ENCODE measurements at places on chromosomes 2 and 18.

GRCh38 chr2:62321380-62322289, 125.7 kb downstream of the B3GNT2 start:
- DNase-seq, result no peak

DNA sequence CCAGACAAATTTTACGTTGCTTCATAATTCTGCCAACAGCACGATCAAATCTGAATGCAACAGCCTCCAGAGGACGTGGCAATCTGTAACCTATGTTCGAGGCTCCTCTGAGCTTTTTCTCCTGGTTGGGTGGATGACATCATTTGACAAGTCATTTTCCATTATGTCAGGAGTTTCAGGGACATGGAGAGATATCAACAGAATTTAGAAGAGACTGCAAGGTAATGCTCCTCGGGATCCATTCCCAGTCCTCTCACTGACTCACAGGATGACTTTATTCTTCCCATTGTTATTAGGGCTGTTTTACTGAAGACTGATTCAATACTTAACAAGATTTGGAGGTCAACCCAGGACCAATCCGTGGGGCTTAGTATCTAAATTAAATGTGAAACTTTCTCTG, 72.5 kb upstream of the RNF152 start:
- DNase-seq, result no peak

GRCh38 chr2:16044946-16045456, 104.7 kb downstream of the MYCN start:
- no peak for DNase-seq

- DNase-seq, result no peak
Observed at GRCh38 chr18:63492851-63493250, 16.1 kb downstream of the SERPINB5 start.

DNA sequence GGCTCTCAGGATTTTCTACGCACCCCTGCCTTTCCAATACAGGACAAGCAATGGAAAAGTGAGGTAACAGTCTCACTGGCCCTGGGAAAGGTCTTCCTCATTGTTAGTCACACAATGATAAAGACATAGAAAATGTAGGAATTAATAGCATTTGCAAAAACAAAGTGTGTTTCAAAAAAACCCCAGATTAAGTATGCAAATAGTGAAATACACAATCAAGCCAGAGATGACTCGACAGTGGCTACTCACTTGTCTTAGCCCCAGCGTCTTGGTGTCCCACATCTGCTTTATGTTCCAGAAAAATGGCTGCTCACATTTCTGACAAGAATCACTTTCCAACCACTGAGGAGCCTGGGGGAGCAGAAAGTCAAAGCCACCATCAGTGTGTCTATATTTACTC, 47.0 kb upstream of the AP1S3 start:
- DNase-seq, result no peak

DNA sequence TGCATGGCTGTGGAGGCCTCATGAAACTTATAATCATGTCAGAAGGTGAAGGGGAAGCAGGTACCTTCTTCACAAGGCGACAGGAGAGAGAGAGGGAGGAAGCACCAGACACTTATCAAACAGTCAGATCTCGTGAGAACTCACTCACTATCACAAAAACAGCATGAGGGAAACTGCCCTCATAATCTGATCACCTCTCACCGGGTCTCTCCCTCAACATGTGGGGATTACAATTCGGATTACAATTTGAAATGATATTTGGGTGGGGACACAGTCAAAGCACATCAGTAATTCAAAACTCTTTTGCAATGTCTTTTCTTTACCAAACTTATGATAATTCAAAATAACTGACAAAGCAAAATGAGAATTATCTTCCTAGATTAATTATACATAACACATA, 8.5 kb upstream of the CCDC68 start:
- DNase-seq, result no peak

DNA sequence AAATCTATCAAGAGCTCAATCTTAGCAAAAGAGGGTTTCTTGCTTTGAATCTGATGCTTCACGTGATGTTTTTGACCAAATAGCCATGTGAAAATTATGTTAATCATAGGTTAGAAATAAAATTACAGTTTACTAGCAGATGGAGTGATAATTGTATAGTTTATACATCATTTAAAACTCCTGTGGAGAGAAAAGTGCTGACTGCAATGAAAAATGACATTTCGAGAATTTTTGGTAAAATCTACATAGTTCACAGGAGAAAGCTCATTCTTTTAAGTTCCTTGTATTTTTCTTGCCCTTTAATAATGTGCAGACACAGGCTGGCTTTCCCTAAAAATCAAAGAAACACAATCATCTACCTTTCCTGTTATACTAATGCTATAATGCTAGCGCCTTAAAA, 33.2 kb downstream of the RBKS start:
- DNase-seq, result no peak

- no peak for DNase-seq
Observed at GRCh38 chr2:132783883-132784282, 113.9 kb upstream of the LYPD1 start.

DNA sequence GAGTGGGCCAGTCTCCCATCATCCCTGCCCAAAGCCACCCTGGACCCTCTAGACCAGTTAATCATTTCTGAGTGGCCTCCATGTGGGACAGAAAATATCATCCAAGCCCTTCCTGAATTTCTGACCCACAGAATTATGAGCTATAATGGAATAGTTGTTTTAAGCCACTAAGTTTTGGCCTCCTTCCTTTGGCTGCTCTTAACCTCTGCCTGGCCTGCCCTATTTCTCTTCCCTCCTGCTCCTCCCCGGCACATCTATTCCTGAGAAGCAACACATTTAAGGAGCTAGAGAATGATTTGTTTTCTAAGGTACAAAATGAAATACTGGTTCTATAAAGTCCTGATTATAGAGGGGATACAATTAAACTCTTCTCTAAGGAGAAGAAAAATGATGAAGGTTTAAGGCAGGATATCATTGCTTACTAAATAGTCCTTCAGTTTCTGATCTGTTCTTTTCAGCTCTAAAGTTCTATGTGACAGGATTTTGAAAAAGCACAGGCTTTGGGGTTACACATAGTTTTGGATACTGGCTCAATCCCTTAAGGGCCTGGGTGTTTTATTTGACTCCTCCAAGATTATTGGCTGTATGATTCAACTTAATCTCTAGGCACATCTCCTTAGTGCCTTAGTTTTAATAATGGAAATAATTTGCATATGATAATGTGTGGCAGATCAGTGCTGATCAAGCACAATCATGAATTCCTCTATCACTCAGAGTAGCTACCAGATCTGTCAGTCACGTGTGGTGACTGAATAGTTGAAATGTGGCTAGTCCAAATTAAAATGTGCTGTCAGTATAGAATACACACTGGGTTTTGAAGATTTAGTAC, 240.3 kb downstream of the VAPA start:
- DNase-seq, result no peak

- no peak for DNase-seq
Observed at GRCh38 chr18:36374262-36374661, 76.7 kb downstream of the FHOD3 start.

DNA sequence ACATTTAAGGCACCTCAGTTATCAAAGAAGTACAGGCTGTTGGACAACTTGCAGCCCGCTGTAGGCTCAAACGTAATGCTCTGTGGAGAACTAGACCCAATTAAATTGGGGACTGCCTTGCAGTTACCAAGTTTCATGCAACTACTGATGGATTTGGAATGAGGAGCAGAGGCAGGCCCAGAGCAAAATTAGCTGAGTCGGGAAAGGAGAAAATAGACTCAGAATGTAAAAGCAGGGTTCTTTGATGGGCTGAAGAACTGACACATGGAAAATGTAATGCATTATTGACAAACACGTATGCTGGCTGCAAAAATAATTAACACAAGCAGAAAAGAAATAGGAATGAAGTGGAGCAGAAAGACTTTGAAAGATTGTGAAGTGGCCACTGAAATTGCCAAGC, 432.7 kb upstream of the HNRNPA3 start:
- DNase-seq, result no peak

DNA sequence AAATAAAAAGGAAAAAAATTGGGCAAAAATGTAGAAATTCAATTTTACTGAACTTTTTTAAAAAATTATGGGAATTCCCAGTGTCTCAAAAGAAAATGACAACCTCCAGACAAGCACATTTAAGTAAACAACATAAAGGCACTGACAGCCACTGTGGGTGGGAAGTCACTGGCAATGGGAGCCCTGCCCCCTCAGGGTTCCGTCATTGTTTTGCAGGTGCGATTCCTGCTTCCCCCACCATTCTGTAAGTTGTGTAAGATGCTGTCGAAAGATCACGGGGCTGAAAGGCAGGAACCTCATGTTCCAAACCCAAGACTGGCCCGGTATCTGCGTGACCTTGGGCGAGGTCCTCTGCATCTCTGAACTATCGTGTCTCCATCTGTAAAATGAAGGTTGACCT, 15.8 kb upstream of the ASPRV1 start:
- DNase-seq, result no peak

DNA sequence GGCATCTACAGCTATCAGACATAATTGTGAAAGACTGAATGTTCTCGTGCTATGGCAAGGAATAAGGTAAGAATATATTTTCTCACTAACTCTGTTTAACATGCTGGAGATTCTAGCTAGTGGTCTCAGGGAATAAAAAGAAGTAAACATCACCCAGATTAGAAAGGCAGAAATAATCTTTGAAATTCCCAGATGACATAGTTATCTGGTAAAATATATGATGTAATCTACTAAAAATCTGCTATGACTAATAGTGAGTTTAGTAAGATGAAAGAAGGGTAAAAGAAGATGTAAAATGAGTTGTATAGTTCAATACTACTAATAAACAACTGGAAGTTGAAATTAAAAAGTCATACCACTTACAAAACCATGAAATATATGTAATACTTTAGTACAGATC, 134.2 kb downstream of the DSC3 start:
- DNase-seq, result no peak

DNA sequence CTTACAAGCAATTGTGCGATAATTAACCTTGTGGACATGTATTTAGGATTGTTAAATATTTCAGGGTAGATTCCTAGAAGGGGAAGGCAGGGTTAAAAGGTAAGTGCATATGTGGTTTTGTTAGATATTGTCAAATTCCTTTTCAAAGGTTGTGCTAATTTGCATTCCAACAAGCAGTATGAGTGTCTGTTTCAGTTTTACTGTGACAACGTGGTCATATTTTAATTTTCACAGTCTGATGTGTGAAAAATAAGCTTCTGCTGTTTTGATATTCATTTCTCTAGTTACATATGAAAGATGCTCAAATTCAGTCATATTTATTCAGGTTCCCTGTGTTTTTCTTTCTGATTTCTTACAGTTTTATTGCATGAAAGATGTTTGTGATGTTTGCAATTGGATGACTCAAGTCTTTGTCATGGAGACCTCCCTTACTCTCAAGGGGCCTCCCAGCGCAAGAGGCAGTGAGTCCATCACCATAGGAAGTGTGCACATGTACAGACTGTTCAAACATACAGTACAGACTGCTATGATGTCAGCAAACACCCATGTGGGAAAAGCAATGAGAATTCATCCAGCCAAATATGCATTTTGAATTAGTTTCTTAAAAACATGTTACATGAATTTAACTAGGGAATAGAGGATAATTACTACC, 310.8 kb downstream of the GALR1 start:
- DNase-seq, result no peak

DNA sequence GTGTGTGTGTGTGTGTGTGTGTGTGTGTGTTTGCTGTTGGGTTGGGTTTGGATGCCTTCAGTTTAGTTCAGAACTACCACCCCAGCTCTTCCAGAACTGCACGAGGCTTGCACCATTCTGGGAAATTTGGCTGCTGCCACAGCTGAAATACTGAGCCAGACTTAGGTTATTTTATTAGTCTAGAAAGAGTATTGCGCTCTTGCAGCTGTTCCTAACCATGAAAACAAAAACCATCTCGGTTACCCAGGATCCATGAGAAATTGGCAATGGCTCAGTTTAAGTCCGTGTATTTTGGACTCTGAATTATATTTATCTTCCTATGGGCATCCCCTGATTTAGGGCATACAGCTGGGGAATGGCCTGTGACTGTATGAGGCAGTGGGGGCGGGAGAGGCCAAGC, 83.2 kb downstream of the TANC1 start:
- no peak for DNase-seq

DNA sequence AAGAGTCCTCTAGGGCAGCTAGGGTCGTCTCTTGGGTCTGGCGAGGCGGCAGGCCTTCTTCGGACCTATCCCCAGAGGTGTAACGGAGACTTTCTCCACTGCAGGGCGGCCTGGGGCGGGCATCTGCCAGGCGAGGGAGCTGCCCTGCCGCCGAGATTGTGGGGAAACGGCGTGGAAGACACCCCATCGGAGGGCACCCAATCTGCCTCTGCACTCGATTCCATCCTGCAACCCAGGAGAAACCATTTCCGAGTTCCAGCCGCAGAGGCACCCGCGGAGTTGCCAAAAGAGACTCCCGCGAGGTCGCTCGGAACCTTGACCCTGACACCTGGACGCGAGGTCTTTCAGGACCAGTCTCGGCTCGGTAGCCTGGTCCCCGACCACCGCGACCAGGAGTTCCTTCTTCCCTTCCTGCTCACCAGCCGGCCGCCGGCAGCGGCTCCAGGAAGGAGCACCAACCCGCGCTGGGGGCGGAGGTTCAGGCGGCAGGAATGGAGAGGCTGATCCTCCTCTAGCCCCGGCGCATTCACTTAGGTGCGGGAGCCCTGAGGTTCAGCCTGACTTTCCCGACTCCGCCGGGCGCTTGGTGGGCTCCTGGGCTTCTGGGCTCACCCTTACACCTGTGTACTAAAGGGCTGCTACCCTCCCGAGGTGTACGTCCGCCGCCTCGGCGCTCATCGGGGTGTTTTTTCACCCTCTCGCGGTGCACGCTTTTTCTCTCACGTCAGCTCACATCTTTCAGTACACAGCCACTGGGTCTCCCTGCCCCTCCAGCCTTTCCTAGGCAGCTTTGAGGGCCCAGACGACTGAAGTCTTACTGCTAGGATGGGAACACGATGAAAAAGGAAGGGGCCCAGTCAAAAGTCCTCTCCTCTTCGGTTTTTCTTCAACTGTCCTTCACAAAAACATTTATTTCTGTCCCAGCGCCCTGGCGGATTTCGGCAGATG, 8.1 kb downstream of the SIX2 start:
- no peak for DNase-seq

GRCh38 chr2:26731714-26732113, 32.4 kb upstream of the SLC35F6 start:
- no peak for DNase-seq

DNA sequence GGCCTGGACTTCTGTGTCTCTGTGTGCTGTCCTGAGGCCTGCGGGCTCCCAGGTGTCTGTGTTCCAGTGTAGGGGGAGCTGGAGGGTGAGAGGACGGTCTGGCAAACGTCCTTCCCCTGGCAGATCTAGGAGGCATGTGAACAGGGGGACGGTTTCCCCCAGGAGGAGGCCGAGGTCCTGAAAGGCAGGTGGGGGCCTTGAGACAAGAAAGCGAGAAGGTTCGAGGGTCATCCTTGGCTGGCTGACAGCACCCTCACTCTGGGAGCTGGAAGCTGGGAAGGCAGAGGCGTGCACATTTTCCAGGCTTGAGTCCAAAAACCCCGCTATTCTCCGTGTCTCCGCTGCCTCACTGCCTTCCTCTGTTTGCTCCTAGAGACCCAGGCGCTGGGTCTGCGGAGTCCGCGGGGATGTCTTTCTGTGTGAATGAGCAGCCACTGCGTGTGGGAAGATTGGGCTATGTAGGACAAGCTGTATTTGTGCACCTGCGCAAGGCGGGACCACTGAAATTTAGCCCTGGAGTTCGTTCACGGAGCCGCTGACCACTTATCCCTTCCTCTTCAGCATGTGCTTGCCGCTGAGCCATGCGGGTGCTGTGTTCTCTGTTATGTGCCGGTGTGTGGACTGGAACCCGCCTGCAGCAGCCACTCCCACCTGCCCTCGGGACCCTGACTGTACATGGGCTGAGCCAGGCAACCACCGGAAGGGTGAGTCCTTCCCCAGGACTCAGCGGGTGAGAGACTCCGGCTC, 43.7 kb downstream of the TWIST2 start:
- DNase-seq, result no peak
